ENCODE measurements at places on chromosomes 5 and 9.

- no peak for DNase-seq
Measured at GRCh38 chr9:129773262-129774048, 20.6 kb upstream of the PTGES start.

DNA sequence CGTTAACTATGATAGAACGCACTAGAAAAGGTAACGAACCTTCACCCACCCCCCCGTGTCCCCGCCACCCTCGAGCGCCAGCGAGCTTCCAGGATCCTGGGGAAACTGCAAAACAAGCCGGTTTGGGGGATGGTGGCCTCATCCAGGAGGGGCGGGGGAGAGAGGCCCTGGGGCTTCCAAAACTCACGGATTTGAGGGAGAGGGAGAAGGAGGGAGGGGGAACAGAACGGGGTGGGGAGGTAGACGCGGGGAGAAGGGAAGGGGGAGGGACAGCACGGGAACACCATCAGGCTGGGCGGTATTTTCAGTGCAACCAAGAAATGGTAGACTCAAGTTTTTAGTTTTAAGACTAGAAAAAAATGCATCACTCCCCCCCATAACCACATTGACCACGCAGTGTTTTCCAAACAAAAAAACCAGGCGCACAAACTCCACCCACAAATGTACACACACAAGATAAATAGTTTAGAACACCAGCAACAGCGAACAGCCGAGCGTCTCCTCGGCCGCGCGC lies 1.4 kb downstream of the NRARP start:
- DNase-seq = no peak

- DNase-seq = no peak
Measured at GRCh38 chr5:176474476-176474875, 26.3 kb downstream of the FAF2 start.

DNA sequence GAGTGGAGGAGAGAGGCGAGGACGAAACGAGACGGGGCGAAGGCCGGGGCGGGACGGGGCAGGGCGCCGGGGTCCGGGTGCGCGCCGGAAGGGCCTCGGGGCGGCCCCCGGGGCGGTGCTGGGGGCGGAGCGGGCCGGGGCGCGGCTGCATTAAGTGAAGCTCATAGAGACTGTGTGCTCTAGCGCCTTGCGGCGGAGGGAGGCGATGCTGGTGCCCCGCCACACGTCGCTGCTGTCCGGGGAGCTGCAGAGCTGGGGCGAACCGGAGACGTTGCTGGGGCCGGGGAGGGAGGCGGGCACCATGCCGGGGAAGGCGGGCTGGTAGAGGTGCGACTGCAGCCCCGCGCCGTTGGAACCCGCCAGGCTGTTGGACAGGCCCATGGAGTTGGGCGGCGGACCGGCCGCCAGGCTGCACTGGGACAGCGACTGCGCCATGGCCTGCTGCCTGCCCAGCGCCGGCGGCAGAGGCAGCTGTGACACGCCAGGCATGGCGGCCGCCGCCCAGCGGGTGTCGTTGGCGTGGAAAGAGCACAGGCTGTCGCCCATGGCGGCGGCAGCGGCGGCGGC lies 8.3 kb downstream of the OTP start:
- DNase-seq = no peak

GRCh38 chr9:137580209-137580953 lies 1.7 kb upstream of the DPH7 start:
- DNase-seq = no peak
